ENCODE measurements at places on chromosomes 12 and 14. TPM values are rescaled to one million over a fixed set of nuclear protein-coding genes. Genes with fewer than 3 reads are reported as not detected.

The DCN gene
- 387 TPM for total RNA-seq

The ABCD2 gene
- 0.63 TPM for total RNA-seq

The PLCZ1 gene
- not detected for total RNA-seq

The KRT2 gene
- total RNA-seq: not detected

The RAB35 gene
- 53.1 TPM for total RNA-seq

The NANOG gene
- 0.43 TPM for total RNA-seq

The KRT6C gene
- not detected for total RNA-seq

The AGAP2 gene
- 2.6 TPM for total RNA-seq

The RERG gene
- total RNA-seq: 5.9 TPM

The RFLNA gene
- 0.49 TPM for total RNA-seq

The SLC5A8 gene
- 0.06 TPM for total RNA-seq

The DLGAP5 gene
- total RNA-seq: 1.2 TPM

The AP5M1 gene
- total RNA-seq: 48.9 TPM

The TSPAN19 gene
- total RNA-seq: not detected

The LMNTD1 gene
- total RNA-seq: not detected

The TC2N gene
- 104 TPM for total RNA-seq

The CLEC4D gene
- total RNA-seq: not detected

The BMP4 gene
- 44.2 TPM for total RNA-seq

The SBNO1 gene
- 29.7 TPM for total RNA-seq

The SLC35F4 gene
- total RNA-seq: not detected

The PRB4 gene
- total RNA-seq: not detected

The MIP gene
- total RNA-seq: not detected

The DTX1 gene
- 4.1 TPM for total RNA-seq

The AQP2 gene
- total RNA-seq: not detected

The C1QL4 gene
- 0.12 TPM for total RNA-seq

The IFNG-AS1 gene
- total RNA-seq: not detected

The CDKN1B gene
- 63.0 TPM for total RNA-seq

The CCNK gene
- 45.5 TPM for total RNA-seq

The GPRC5D gene
- not detected for total RNA-seq

The GYS2 gene
- total RNA-seq: not detected

The CSRP2 gene
- 53.7 TPM for total RNA-seq

The KCNJ8 gene
- total RNA-seq: 15.0 TPM
